ENCODE measurements at places on chromosomes 5 and 9.

DNA sequence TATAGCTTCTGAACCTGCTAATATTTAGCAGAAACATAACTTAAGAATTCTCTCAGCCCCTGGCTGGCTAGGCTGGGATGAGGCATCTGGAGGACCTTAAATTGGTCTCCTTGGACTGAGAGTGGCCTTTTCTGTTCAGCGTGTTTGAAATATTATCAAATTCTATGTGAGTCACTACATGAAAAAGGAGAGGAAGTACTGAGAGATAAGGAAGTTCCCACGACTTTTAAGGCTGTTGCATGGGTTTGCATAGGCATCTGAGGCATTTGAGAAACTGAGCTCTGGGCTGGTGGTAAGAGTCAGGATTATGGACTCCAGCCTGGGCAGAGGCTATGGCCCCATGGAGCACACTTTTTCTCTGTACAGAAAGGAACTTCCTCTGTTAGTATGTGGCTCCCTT, 816.2 kb upstream of the GRAMD2B start:
- no peak for DNase-seq

- DNase-seq, result no peak
Observed at GRCh38 chr5:53041071-53041692, 52.0 kb downstream of the ITGA2 start.

- no peak for DNase-seq
Observed at GRCh38 chr9:119086590-119086989, 282.6 kb downstream of the BRINP1 start.

- DNase-seq, result no peak
Observed at GRCh38 chr5:98940581-98940980, 11.8 kb upstream of the CHD1 start.

- no peak for DNase-seq
Observed at GRCh38 chr5:151020304-151021110, at the start of gene GPX3. TSS of gene GPX3 (plus strand) at chr5:151020591. CDS start at chr5:151020655, 64 bp downstream.

DNA sequence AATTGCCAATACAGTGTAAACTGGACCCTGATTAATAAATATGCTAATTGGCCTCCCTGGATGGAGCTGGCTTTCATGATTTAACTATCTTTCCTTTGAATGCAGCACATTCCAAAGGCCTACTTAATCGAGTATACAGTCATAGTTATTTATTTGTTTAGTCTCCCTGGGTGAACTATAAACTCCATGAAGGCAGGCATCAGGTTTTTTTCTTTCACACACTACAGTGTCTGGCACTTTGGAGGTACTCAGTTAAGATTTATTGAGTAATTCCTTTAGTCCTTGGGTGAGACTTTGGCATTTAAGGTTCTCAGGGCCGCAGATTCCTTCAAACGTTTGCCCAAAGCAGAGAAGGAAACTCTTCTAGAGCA, 20.5 kb downstream of the RUSC2 start:
- DNase-seq, result no peak

DNA sequence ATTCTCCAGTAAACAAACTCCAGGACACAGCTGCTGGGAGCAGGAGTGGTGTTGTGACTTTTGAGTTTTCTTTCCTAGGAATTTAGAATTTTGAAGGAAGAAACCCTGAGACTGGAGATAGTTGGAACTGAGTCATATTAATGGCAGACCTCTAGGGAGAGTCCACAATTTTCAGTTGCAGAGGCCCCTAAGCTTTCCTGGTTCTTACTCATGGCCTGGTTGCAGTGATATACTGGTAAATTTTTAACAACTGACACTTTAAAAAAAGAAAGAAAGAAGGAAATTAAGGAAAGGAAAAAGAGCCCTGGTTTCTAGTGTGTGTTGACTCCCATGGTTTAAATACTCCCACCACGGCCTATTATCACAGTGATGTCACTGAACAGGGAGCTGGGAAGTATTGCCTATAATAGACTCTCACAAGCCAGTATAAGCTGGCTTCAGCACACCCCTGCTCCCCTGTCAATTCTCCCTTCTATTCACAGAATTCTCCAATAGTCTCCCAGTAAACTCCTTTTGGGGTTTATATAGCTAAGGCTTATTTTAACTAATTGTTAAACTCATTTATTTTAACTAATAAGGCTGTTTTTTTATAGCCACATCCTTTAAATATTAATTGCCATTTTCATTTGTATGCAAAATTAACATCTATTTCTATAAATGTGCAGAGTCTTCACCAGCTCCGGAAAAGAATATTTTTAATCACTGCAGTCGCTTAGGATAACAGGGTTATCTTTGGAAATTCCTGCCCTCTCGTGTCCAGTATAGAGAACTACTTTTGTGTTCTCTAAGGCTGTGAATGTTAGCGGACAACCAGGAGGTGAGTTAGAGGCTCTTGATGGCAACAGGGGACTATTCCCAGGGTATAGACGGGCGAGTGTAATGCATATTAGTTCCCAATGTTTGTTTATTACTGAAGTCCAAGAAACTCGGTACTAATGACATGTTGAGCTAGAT, 59.7 kb downstream of the GGTA1 start:
- no peak for DNase-seq

DNA sequence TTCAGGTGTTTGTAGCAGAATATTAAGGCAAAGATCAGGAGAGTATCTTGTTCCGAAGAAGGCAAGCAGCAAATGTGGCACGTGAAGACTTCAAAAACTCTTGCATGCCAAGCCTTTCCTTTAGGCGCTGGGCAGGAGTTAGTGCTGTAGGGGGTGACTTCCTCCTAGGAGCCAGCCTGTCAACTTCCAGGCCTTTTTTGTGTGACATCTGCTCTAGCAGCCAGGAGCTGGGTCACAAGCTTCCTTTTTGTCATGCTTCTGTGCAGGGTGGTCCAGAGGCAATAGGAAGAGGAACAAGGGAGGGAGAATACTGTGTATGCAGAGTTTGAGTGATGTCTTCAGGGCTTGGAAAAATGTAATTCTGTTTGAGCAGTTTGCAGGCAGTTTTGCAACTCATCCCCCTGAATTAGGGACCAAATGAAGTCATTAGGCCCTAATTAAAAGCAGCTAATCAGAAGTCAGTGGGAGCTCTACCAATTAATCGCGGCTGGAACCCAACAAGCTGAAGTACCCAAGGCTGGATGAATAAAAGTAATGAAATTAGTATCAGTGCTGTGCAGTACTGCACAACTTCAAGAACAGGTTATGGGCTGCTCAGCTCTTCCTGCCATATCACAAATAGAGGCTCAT, 53.5 kb downstream of the TLR4 start:
- no peak for DNase-seq

- no peak for DNase-seq
Observed at GRCh38 chr9:84758817-84759216, 89.3 kb downstream of the NTRK2 start.

DNA sequence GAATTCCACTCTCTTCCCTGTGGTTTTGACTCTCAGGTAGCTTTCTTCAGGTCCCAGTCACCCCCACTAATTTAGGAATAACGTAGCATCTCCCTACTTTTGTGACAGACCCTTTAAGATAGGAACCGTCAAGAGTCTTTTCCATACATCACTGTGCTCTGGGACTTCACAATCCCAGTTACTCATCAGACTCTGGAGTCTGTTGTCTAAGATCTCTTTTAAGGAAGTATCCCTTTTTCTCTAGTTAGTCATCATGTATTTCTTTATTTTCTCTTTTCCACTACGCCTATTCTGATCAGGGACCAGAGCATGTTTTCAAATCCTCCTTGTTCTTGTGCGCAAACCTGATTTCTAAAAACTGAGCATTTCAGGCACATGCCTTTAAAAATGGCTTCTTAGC, 143.0 kb downstream of the GOLPH3 start:
- no peak for DNase-seq

- DNase-seq, result no peak
Observed at GRCh38 chr9:135848341-135849047, 58.9 kb downstream of the CAMSAP1 start.

DNA sequence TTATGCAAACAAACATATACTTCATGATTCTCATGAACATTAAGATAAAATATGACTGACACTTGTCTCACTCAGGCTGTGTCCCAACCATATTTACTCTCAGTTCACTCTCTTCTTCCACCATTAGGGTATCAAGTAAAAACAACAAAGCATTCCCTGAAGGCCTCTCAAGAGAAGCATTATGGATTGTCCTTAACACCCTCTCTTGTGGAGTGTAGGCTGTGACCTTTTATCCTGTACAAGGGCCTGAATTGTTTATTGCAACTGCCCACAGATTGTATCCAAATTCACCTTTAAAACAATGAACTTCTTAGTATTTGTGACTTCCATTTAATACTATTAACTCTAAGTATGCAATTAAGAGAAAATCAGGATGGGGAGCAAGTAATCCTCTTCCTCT, 78.1 kb downstream of the RICTOR start:
- no peak for DNase-seq

- DNase-seq, result no peak
Observed at GRCh38 chr9:127122176-127123063, at the start of gene ANGPTL2. TSS of gene ANGPTL2 (minus strand) at chr9:127122635. CDS start at chr9:127108731, 13,904 bp downstream.

GRCh38 chr5:115671939-115672338, 46.1 kb upstream of the TMED7 start:
- DNase-seq, result no peak

DNA sequence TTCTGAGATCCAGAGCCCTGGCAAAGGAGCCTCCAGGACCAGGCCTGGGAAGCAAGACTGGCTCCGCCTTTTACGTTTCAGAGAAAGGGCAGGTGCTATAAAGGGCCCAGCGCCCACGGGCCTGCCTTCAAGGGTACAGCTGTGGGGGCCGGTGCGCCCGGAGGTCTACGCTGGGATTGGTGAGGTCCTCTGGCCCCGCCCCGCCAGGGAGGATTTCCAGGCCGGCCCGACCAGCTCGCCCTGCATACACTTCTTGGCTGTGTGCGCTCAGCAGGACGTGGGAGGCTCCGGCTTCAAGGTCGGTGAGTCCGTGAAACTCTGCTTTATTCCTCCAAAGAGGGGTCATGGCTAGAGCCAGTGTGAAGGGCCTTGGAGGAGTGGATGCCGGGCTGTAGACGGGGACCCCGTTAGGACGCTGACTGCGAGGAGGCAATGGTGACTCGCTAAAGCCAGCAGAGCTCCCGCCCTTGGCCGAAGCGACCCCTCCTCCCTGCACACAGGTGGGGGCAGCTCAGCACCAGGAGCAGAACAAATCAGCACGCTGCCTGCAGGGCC, at the start of gene CKMT2:
Gene CKMT2 (plus strand): TSS at position 243 of the 555 bp plus-strand sequence. CDS start 17,811 bp downstream, outside the sequence.
- no peak for DNase-seq

GRCh38 chr9:131395157-131396098, 1.5 kb downstream of the PRRC2B start:
- DNase-seq, result peak; percentile 76

DNA sequence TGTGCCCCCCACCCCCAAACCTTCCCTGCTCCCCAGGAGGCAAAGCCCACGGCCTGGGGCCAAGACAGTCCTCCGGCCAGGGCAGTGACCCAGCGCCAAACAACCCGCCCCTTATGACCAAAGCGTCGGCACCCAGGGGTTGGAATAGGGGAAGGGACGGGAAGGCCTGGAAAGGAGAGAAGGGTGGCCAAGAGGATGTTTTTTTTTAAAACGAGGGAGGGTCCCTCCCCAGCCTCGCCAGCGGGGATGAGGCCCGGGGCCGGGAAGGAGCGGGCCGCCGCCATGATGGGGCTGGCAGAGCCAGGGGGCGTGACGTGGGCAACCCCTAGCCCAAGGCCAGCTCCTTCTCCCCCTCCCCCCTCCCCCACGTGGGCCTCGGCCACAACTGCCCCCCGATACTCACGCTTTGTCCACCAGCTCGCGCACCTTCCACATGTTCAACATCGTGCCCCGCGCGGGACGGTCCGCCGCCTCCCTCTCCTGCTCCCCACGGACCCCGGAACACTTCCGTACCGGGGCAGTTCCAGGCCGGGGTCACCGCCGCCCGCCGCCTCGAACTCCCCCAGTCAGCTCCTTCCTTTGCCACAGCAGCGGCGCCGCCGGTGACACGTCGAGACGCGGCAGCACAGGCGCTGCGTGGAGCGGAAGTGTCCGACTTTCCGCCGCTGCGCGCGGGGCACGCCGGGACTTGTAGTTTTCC, at the start of gene CLINT1:
Gene CLINT1 (minus strand): TSS at position 619 of the 700 bp plus-strand sequence. CDS start 175 bp downstream, at position 444.
- peak; percentile 87 for DNase-seq

DNA sequence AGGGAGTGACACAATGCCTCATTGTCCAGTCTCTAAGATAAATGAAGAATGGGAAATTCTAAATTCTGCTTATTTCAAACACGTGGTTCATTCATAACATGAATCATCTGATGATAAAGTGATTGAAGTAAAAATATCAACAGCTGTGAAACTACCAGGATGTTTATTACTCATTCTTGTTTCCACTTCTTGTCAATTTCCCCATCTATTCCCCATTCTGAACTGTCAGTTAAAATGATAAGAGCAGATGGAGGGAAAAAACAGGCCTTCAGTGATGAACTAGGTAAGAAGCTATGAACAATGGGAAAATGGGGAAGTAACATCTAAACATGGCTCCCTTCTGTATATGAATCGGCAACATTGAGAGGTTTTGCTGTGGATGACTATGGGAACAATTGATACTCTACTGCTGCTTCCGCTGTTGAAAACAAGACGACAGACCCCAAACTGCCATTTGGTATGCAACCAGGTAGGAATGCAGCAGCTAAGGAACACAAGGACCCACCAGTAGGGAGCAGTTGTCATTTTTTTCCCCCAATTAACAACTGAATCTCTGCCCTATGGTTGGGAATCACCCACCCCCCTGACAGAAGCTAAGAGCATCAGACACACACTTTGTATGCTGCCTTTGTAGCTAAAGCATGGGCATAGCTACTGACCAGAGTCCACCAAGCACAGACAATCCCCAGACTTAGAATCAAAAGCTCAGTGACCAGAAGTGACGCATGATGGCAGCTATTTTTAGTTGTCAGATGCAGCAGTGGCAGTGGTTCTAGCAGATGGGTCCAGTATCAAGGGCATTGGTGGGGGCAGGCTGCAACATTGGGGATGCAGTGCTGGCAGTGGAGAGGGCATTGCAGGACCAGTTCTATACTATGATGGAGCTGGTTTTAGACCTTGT, 52.9 kb upstream of the ZNF366 start:
- no peak for DNase-seq

- DNase-seq, result no peak
Observed at GRCh38 chr9:138075496-138075895, 197.9 kb downstream of the CACNA1B start.

DNA sequence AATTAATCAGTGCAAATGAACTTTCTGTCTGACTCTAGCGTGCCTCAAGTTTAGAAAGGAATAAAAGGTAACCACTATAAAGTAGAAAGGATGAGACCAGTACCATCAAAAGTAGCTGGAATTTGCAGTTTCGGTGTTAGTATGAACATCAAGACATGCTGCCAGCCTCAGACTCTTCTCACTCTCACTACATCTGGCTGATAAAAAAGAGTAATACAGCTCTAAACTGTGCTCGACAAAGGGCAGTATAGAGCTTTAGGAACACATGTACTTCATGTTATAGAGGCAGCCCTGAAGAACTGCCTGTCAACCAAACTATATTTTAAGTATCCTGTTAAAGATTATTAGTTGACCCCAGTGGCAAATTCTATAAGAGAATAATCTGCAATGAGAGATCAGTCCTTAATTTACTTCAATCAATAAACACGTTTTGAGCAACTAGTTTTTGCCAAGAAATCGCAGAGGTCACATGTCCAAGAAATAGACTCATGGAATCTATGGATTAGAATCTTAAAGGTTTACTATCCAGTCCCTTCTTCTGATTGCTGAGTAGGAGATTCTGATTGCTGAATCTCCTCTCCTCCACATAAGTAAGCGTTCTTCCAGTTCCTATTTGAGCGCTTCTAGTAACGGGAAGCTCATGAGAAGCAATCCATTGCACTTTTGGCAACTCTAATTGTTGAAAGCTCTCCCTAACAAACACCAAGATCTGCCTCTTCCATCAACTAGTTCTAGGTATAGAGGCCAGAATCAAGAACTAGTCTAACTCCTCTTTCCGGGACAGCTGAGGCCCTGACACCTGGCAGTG, 941 bp downstream of the XPA start:
- DNase-seq, result no peak

GRCh38 chr5:175448276-175448675, 4.3 kb upstream of the DRD1 start:
- DNase-seq, result no peak
